ENCODE measurements at places on chromosomes 4 and X. TPM values are rescaled to one million over a fixed set of nuclear protein-coding genes. Genes with fewer than 3 reads are reported as not detected.

CPZ gene
- not detected for total RNA-seq

CT45A2 gene
- total RNA-seq = not detected

UGT2B15 gene
- not detected for total RNA-seq

USP27X gene
- total RNA-seq = 1.2 TPM

BEX5 gene
- 2.8 TPM for total RNA-seq

MED14 gene
- 42.5 TPM for total RNA-seq

STK32B gene
- total RNA-seq = not detected

SOWAHD gene
- total RNA-seq = 0.15 TPM

LEF1 gene
- 48.5 TPM for total RNA-seq

ESX1 gene
- total RNA-seq = not detected

EDNRA gene
- not detected for total RNA-seq

Data from activated CD8-positive, alpha-beta memory T cell treated with anti-CD3 and anti-CD28 coated beads for 36 hours (primary cell).